ENCODE measurements at places on chromosomes 1 and 21. TPM values are rescaled to one million over a fixed set of nuclear protein-coding genes. Genes with fewer than 3 reads are reported as not detected.
A peak's percentile ranks its signal among the peaks of the same experiment; 100 is the strongest.

Gene LCA5L
- total RNA-seq, result 0.59 TPM

Gene PRRX1
- total RNA-seq, result not detected

Gene PCBP3
- 2.5 TPM for total RNA-seq

Gene ICOSLG
- 1.2 TPM for total RNA-seq

GRCh38 chr1:12478612-12478985 lies 139.4 kb downstream of the DHRS3 start:
- peak; percentile 14 for DNase-seq

- peak; percentile 22 for DNase-seq
These were observed 782 bp downstream of the PCAT6 start for GRCh38 chr1:202811296-202812175.

DNA sequence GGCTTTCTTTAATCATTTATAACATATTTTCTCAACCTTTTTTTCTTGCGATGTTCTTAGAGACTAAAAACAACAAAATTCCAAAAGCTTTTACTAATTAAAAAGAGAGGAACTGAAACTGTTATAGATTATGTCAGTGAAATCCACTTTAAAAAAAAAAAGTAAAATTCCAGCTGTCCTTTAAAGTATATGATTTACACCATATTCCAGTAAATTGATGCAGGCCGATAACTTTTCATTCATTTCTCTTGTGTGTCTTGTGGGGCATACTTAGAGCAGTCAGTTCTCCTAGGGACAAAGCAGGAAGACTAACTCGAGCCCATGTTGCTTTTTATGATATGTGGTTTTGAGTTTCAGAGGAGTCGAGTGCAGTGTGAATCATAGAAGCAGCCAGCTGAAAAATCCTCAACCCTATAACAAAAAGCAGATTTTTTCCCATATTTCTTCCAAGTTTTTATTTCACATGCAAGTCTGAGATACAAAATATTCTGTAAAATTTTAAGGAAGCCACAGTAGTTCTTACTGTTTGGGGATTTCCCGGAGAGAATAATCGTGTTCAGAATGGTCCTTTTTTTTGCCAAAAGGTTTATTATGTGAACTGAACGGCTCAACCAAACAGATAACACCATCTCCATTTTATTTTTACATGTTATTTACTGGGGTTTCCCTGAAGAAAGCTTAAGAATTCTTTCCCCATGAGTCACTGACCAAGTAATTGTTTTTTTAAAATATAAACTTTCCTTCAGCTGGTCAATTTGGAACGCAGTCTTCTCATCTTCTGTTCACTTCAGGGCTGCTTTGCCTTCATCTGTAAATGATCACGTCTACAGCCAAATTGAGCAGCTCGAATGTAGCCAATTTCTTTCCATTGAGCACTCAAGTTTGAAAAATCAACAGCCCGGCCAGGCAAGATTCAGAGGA lies 77.0 kb upstream of the C1orf105 start:
- DNase-seq, result no peak

- no peak for DNase-seq
These were observed 14.3 kb upstream of the SPEN start for GRCh38 chr1:15833069-15833679.

DNA sequence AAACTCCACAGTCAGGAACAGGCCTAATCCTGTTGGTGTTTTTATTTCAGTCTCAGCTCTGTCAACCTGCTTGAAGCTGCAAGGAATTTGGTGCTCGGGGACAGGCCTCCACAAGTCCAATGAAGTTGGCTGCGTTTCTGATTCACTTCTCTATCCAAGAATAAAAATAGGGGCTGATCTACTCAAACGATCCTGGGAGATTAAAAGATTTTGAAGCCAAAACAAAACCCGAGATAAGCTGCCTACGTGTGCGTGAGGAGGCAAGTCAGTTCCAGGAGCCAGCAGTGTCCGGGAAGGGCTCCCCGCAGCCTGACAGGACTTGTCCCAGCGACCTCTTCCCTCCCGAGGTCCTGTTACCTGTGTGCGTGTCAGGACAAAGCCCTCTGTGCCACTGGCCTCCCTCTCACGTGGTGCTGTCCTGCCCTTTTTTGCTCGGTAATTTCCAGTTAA lies 98.0 kb downstream of the ETS2 start:
- no peak for DNase-seq

GRCh38 chr1:219650880-219651279 lies 38.0 kb upstream of the ZC3H11B start:
- no peak for DNase-seq
